ENCODE measurements at places on chromosomes 2 and 18.

GRCh38 chr2:132680544-132680943 lies 10.5 kb upstream of the LYPD1 start:
- DNase-seq: no peak

- no peak for DNase-seq
Observed at GRCh38 chr18:23225503-23225902, 90.2 kb downstream of the CABLES1 start.

- DNase-seq: no peak
Observed at GRCh38 chr2:45777996-45778719, 126.7 kb downstream of the PRKCE start.

DNA sequence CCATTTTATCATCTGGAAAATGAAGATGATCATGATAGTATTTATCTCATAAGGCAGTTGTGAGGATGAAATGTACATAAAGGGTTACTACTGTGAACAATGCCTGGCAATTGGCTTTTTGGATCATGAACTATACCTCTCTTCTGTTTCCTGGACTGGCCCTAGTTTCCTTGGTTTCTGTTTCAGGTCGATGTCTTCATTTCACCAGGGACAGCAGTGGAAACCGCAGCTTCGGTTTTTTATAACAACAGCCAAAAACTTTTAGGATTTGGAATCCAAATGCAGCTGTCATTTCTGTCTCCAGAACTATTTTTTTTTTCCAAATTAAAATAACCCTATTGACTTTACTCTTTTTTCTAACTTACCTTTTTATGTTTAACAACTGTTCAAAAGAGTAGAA lies 425.1 kb downstream of the RND3 start:
- DNase-seq: no peak

- DNase-seq: no peak
Observed at GRCh38 chr2:118061135-118061955, 26.9 kb upstream of the INSIG2 start.

- no peak for DNase-seq
Observed at GRCh38 chr18:47735041-47735702, 195.3 kb downstream of the SMAD2 start.

DNA sequence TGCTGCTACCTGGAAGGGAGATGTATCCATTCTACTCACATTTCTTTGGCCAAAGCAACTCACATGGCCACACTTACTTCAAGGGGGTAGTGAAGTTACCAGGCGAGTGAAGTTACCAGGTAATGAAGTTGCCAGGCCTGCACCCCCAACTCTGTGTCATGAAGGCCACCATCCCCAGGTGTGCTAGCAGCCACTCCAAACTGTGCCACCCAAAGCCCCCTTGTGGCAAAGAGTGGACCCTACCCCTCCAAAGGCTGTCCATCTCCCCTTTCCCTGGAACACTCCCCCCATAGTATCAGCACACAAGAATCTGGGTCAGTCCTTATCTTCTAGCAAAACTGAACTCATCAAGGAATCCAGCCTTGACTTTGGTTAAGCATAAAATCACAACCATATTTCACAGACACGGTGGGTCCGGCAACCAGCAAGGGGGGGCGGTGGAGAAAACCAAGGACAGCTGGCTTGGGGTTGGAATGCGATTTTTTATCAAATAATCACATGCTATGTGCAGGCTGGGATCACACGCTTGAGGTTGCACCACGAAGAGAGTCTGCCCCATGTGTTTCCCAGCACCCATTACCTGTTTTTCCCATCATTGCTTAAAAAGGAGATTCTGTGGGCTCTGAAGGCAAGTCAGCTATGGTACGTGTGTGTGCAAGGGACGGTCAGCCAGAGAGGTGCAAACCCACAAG lies 60.9 kb downstream of the ZFP36L2 start:
- DNase-seq: no peak

- no peak for DNase-seq
Observed at GRCh38 chr2:223856021-223856420, 18.6 kb upstream of the AP1S3 start.

Measured in activated gamma-delta T cell treated with anti-CD3 and anti-CD28 coated beads, Interleukin-2, amount 50 U/mL, for 16 hours (primary cell).